Activated CD8-positive, alpha-beta memory T cell treated with anti-CD3 and anti-CD28 coated beads, Interleukin-2, amount 10 ng/mL, durations not matched to agents 7 days and 5 days (primary cell): ENCODE measurements at places on chromosomes 7 and 10.

DNA sequence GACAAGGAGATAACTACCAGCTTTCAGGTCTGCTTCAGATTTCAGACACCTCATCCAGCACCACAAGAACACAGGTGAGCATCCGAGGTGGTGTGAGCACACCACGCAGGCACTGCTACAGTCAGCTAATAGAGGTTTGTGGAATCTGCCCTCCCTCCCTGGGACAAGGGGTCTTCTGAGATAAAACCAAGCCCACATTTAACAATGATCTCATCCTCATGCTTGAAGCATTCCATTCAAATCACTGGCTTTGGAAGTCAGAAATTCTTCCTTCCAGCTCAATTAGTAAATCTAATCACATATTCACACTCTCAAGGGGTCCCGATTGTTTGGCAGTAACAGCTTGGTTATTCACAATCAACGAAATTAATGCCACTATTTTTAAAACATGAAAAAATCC, 331.4 kb downstream of the ELMO1 start:
- DNase-seq = no peak

GRCh38 chr7:11104578-11104977, 130.9 kb downstream of the PHF14 start:
- DNase-seq = no peak

- no peak for DNase-seq
Observed at GRCh38 chr7:149879766-149880637, 6.2 kb downstream of the ATP6V0E2 start.

DNA sequence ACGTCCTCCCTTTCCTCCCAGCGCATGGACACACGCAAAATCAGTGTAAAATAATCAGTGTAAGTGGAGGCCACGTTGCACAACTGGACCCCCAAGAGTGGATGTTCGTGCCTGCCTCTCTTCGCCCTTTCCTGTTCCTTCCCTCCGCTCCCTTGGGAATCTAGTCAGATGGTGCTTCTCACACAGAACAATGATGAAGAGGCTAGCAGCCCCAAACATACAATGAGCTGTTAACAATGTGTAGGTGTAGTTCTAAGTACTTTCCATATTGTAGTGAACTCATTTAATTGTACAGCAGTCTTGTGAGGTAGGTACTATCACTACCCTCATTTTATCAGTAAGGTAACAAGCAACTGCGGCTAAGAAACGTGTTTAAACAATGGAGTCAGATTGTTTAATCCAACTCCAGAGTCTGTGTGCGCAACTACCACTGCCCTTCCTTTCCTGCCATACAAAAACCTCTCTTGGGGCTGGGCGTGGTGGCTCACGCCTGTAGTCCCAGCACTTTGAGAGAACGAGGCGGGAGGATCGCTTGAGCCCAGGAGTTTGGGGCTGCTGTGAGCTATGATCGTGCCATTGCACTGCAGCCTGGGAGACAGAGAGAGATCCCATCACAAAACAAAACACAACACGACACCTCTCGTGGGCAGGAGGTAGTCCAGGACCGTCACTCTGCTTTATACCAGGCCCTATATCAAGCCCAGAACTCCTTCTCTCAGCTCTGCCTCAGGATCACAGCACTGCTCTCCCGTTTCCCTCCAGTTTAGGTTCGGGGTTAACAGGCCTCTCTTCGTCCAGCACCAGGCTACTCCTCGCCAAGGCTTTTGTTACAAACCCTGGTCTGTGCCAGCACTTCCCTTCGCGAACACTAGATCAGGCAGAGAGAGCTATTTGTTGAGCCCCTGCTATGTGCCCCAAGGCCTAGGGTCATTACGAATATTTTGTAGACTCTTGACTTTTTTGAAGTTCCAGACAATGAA, 1.1 kb downstream of the FKBP9 start:
- no peak for DNase-seq

- DNase-seq = no peak
Observed at GRCh38 chr10:77163670-77164348, 473.8 kb downstream of the KCNMA1 start.

DNA sequence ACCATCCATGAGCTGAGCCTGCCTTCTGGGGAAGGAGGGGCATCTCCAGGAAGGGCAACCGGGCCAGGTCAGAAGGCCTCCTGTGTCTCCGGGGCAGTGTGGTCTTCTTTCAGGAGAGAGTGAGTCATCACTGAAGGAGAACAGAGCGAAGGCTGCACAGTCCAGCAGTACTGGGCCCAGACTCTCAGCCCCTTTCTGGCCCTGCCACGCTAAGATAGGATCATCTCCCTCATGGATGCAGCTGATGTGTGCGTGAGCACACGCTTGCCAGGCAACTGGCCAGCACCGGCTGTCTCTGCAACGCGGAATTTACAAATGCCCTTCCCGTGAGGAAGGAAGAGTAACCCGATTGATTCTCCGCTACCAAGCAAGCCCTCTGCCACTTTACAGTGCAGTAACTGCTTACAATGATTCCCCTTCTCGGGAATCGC, 328.2 kb downstream of the TNS3 start:
- DNase-seq = no peak

GRCh38 chr10:49072166-49072885, 43.0 kb downstream of the VSTM4 start:
- no peak for DNase-seq

DNA sequence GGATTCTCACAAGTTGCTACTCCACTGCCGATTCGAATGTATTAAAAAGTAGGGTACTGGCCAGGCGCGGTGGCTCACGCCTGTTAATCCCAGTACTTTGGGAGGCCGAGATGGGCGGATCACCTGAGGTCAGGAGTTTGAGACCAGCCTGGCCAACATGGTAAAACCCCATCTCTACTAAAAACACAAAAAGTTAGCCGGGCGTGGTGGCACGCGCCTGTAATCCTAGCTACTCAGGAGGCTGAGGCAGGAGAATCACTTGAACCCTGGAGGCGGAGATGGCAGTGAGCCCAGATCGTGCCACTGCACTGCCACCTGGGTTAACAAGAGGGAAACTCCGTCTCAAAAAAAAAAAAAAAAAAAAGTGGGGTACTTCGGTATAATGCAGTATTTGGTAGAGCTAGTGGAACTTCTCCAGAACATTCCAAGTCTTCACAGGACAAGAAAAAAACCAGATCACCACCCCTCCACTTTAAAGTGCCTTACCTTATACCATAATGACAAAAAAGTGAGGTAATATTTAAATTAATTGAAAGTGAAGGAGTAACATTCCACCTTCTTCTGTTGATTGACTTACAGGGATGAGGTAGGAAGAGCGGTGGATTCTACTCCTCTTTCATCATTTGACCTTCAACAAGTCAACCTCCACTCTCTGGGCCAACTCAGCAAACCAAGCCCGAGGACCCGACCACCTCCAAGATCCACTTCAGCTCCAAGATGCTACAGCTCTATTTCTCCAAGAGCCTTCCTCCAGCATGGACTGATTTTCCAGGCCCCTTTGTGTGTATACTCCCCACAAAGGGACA, 2.0 kb downstream of the BAZ1B start:
- DNase-seq = peak; percentile 51

GRCh38 chr7:95264363-95264891, 59.9 kb downstream of the PON1 start:
- DNase-seq = no peak

DNA sequence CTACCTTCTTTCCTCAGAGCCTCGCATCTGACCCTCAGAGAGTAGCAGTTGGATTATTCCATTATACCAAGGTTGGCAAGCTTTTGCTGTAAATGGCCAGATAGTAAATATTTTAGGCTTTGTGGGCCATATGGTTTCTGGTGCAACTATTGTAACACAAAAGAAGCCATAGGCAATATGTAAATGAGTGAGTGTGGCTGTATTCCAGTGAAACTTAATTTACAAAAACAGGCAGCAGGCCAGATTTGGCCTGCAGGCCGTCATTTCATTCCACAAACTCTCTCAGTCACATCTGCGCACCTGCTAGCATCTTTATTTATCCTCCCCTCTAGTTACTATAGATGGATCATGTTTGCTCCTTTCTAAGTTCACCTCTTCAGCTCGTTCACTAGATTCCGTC, 6.7 kb downstream of the ZNF518A start:
- DNase-seq = no peak

DNA sequence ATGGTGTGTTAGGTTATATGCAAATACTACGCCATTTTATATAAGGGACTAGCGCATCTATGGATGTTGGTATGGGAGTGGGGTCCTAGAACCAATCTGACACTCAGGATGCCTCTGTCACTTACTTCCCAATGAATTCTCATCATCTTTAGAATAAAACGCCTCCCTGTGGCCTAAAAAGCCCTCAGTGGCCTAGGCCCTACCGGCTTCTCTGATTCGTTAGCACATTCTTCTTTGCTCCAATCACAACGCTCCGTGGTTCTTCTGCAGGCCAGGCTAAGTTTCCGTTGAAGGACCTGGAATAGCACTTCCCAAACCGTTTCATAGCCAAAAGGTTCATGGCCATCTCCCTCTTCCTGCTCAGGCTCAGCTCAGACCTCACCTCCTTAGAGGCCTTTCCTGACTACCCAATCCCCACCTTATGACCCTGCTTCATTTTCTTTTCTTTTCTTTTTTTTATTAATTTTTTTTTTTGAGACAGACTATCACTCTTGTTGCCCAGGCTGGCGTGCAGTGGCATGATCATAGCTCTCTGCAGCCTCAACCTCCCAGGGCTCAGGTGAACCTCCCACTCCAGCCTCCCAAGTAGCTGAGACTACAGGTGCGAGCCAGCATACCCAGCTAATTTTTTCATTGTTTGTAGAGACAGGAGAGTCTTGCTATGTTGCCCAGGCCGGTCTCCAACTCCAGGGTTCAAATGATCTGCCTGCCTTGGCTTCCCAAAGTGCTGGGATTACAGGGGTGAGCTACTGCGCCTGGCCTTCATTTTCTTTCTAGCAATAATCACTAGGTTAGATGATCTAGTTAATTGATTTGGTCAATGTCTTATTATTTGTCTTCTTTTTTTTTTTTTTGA, 24.5 kb upstream of the YWHAG start:
- no peak for DNase-seq

DNA sequence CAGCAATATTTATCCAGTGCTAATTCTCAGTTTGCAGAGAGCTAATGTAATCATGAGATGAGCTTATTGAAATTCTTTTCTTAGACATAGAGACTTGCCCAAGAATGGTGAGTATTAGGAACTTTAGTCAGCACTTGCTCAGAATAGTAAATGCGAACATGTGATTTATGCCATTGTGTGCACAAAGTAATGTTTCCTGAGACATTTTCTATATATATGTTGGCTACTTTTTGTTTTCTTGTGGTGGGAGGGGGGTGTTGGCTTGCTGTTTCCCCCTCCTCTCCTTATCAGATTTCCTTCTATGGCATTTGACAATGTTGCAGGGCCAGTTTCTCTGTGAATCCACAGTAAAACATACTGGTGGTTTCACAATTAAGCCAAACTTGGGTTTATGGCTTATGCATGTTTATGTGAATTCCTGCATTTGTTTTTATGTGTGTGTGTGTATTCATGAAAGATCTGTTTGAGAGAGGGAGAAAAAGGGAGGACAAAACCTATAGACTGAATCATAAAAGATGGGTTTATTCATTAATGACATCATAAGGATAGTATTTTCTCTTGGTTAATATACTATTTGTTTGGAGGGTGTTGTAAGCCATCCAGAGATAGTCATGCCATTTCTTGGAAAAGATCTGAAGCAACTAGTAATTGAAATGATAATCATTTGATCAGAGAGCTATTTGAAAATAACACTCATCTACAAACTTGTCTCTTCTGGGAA, 36.3 kb downstream of the ARID5B start:
- DNase-seq = no peak

- DNase-seq = no peak
Observed at GRCh38 chr7:87806150-87806549, 70.0 kb downstream of the SLC25A40 start.

GRCh38 chr10:50322077-50322476, 70.8 kb upstream of the ASAH2 start:
- DNase-seq = no peak

DNA sequence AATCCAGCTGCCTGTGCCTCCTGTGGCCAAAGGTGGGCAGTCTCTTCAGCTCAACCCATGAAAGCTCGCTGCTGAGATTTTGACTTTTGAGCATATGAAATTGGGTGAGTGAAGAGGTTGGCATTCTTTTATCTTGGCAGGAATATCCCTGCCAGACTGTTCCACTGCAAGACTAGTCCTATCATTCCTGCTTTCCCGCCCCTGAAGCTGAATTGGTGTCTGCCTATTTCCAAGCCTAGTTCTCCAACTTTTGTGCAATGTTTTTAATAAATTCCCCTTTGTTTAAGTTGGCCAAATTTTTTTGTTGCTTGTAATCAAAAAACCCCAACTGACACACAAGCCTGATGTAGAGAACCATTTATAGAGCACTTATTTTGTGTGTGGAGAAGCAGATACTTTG, 34.8 kb upstream of the BICC1 start:
- no peak for DNase-seq

DNA sequence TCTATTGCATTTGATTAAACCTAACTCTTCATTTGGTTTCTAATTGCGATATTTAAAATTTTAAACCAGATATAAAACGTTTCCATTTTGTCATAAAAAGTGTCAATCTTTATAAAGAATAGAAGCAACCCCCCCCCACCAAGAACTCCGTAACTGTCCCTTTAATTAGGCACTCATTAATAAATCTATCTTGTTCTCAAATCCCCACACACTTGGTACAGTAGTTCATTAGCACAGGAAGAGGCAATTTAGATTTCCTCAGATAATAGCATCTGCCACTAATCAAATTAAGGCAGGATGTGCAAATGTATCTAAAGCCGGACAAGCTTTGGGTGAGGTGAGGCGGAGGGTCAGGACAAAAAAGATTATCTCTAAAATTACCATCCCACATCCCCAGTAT, 1143.3 kb upstream of the AUTS2 start:
- DNase-seq = no peak

GRCh38 chr7:84302949-84303348, 108.4 kb upstream of the SEMA3A start:
- DNase-seq = no peak

DNA sequence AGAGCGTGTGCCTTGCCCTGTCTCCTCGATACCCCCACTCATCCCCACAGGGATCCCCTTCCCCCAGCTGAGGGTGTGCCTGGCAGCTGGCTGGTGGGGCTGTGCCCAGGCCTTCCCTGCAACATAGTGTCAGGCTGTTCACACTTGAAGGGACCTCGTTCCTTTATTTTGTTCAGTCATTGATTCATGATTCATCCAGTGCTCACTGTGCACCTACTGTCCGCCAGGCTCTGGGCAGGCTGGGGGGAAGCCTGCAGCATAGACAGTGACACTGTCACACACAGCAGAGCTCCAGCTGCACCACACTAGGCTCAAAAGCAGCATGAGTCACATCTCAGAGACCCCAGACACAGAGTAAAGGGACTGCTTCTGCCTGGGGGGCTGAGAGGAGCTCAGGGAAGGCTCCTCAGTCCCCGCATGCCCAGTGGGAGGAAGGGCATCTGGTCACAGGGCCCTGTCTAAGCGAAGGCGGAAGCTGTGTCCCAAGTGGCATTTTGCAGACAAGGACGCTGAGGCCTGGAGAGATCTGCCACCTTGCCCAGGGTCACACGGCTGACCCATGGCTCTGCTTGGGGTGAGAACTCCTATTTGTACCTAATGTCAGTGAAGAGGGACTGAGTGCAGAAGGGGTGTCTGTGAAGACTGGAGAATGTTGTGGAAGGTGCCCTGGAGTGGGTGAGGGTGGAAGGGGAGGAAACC, 27.9 kb downstream of the CDH23 start:
- DNase-seq = peak; percentile 29
